ENCODE measurements at places on chromosomes 6 and 20. TPM values are rescaled to one million over a fixed set of nuclear protein-coding genes. Genes with fewer than 3 reads are reported as not detected.

Gene PROKR2
- total RNA-seq = not detected

Gene FAM217A
- not detected for total RNA-seq

Gene LY6G6F
- not detected for total RNA-seq

Gene UBD
- 2.0 TPM for total RNA-seq

Gene DDX39B
- 336 TPM for total RNA-seq

Gene HLA-DQB1
- total RNA-seq = 7.2 TPM
